ENCODE measurements at places on chromosomes 6 and 20.
A peak's percentile ranks its signal among the peaks of the same experiment; 100 is the strongest.

GRCh38 chr20:23279836-23280235, 70.8 kb upstream of the NXT1 start:
- no peak for DNase-seq

- peak; percentile 74 for DNase-seq
Observed at GRCh38 chr20:19995220-19995863, 21.8 kb upstream of the NAA20 start.

DNA sequence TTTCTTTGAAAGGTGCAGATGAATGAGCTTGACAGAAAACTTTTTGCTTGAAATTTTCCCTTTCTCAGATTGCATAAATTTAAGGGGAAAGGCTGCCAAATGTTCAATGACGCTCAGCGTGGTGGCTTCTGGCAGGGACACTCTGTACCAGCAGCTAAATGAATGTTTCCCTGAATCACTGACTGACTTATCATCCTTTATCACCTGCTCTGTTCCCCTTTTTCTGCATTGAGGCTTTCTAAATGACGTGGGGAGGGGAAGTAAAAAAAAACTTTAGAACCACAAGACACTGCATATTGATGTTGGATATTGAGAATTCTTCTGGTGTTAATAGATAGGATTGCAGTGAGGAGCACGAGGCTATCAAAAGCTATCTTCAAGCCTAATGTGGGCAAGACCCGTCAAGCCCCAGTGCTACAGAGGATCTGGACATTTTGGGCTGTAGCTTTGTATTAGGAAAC, 46.9 kb upstream of the ENPP5 start:
- peak; percentile 93 for DNase-seq

- no peak for DNase-seq
Observed at GRCh38 chr6:40520084-40520483, 67.1 kb downstream of the LRFN2 start.

GRCh38 chr20:25292176-25292891, 44.4 kb downstream of the PYGB start:
- DNase-seq: no peak

DNA sequence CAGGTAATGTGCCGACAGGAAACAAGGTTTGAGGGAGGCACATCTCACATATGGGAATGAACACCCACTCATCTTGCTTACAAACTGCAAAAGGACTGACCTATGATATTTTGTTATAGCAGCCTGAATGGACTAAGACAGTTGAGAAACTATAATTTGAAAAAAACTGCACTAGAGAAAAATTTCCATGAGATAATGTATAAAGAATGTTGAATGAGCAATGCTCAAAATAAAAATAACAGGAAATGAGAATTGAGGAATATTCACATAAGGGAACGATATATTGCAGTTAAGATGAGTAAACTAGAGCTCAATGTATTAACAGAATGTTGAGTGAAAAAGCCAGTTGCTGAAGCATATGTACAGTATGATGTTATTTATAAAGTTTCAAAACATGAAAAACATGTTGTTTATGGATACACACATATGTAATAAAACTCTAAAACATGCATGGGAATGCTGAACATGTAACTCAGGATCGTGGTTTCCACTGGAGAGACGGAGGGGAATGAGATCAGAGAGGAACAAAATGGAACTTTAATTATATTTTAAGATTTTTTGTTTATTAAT, 6.3 kb upstream of the TBC1D22B start:
- peak; percentile 78 for DNase-seq

DNA sequence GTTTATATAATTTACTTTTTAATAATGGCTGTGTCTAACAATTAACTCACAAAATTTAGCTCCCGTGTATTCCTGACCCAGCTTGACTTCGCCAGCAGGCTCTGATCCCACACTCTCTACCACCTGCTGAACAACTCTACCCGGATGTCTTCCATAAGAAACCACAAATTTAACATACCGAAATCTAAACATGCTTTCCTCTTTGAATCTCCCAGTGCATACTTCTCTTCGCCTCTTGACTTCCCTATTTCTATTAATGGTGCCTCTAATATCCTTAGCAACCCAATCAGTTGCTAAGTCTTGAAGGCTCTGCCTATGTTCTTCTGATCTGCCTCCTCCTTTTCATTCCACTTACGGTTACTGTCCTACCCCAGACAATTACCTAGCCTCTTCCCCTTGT, 4.6 kb upstream of the MYB start:
- DNase-seq: no peak

DNA sequence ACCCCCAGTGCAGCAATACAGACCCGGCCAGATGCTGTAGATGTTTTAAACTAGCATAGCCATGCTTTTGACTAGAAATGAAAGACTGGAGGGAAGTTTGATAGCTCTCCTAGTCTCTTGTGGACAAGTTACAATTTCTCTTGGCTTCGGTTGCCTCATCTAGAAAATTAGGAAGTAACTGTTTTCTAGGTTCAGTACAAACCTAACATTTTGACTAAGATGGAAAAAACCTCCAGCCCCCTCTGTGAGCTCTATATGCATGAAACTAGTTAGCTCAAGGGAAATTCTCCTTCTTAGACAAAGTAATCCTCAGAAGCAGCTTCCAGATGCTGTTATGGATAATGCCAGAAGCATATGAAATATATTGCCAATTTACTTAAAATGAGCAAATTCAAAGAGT, 86.6 kb downstream of the RNF144B start:
- no peak for DNase-seq

GRCh38 chr6:74161380-74161779, 465.4 kb downstream of the CD109 start:
- no peak for DNase-seq

DNA sequence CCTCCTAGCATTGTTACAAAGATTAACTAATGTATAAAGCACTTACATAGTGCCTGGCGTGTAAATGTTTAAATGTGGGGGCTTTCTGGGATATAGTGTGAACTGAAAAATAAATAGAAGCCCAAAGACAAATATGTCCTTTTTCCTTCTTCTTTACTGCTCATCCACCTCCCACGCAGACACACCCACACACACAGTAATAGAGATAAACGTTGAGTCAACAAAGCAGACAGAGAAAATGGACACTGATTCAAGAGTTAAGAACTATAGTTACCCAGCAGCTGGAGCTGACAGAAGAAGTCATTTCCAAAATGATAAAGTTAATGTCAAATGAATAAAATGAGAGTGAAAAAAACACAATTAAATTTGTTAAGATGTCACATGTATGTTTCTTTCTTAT, 68.3 kb downstream of the FHL5 start:
- DNase-seq: peak; percentile 20

DNA sequence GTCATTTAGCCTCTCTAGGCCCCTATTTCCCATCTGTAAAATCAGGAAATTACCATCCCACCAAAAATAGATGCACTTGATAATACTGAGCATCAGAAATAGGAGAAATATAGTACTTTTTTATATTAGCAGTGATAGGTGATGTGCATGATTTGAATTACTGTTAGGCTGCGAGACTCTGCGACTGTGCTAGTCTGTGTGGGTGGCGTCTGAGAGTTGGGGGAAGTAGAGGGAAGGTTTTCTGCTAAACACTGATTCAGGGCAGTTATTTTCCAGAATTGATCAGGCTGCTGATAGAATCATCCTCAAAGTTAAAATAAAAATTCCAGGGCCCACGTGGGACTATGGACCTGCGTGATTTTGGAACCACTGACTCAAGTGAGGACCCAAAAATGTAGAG, 60.4 kb upstream of the ARMH2 start:
- no peak for DNase-seq

DNA sequence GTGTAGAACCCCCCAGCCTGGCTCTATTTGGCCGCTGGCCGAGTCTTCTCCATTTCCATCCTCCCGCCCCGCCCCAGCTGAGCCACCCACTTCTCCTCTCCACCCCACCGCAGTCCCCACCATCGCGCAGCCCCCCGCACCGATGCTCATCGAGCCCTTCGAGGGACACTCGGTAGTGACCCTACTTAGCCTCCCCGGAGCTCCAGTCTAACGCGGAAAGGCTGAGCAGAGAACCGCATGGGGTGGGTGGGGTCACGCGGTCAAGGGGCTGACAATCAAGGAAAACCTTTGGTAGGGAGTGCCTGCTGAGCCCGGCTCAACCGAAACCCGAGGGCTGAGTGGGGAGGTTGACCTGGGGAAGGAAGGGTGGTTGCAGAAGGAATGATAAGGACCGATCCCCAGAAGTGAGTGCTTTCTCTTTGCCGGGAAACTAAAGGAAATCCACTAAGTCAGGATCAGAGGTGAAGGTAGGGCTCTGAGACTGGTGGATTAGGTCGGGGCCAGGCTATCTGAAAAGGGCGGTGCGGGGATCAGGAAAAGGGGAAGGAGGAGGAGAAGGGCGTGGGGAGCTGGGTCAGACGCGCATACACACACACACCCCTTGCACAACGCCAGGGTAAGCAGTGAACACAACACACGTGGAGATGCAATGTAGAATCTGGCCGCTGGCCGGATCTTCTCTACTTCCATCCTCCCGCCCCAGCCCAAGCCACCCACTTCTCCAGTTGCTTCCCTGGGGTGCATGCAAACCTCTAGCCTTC, 49.8 kb downstream of the CPXM1 start:
- DNase-seq: peak; percentile 59

GRCh38 chr20:46702447-46703203, 6.8 kb upstream of the SLC2A10 start:
- no peak for DNase-seq

DNA sequence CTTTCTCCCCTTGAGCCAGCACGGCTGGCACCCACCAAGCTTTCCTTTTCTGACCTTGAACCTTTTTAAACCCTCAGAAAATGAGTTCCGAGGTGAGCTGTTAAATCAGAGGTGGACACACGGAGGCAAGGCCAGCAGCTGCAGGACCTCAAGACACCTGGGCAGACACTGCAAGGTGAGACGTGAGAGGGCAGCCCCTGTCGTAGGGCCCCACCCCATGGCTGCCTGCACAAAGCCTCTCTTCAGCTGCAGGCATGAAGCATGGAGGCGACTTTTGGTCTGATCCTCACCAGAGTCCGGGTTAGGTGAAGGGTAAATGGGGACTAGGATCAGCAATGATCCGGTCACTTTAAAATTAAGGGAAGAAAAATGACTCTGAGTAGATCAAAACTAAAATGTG, 25.7 kb downstream of the MYT1 start:
- no peak for DNase-seq

DNA sequence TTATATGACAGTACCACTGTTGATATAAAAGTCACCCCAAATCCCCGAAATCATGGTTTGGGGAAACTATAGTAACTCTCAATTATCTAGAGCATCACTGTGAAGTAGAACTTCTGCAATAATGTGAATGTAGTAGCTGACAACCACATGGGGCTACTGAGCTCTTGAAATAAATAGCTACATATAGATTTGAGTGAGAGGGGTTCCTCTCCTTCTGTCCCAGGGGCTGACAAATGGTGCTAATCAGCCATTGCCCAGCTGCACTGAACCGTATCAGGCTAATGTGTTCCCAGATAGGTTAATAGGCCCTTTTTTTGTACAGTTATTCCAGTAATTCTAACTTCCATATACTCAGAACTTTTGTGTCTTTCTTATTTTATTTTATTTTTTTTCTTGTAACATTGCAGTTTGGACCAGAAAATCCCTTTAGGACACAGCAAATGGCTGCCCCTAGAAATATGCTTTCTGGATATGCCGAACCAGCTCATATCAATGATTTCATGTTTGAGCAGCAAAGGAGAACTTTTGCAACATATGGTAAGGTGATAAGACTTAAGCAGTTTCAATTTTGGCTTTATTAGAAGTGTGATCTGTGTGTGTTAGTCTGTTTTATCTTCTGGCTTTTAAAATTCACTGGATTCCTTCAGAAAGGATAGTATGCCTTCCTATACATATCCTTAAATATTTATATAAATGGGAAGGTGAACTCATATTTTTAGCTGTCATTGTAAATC, 21.1 kb downstream of the CDC40 start:
- DNase-seq: no peak

- DNase-seq: no peak
Observed at GRCh38 chr6:114068771-114069170, 97.8 kb upstream of the HDAC2 start.
